ENCODE measurements at places on chromosomes 7 and 10. TPM values are rescaled to one million over a fixed set of nuclear protein-coding genes. Genes with fewer than 3 reads are reported as not detected.

Gene HOXA1
- 1.0 TPM for total RNA-seq

Gene PHKG1
- 2.3 TPM for total RNA-seq

Gene TMEM176A
- 0.54 TPM for total RNA-seq

Gene MUC12
- total RNA-seq, result not detected

Gene EPHA1
- total RNA-seq, result 28.2 TPM

Gene HTR5A
- total RNA-seq, result not detected

Gene HMX2
- total RNA-seq, result not detected

Gene EGFR
- not detected for total RNA-seq

Gene PAPOLB
- not detected for total RNA-seq

Gene PKD2L1
- total RNA-seq, result not detected
